ENCODE measurements at places on chromosomes 13 and 19.

DNA sequence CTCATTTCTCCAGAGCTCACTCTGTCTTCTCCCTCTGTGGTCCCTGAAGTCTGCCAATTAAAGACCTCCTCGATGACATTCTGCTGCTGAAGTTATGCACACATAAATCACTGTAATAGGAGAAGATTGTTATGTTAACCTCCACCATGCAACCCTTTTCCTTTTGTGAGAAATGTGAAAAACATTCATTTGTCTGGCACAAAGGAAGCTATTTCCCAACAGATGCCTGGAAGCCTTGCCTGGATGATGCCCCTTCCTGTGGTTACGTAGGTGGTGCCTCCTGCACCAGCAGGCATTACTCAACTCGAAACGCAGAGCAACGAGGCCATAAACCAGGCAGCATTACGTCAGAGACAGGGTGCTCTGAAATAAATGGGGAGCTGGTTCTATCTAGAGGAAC lies 327.4 kb upstream of the ZNF507 start:
- no peak for DNase-seq

- DNase-seq = no peak
Observed at GRCh38 chr13:31261241-31261640, 61.5 kb downstream of the B3GLCT start.

DNA sequence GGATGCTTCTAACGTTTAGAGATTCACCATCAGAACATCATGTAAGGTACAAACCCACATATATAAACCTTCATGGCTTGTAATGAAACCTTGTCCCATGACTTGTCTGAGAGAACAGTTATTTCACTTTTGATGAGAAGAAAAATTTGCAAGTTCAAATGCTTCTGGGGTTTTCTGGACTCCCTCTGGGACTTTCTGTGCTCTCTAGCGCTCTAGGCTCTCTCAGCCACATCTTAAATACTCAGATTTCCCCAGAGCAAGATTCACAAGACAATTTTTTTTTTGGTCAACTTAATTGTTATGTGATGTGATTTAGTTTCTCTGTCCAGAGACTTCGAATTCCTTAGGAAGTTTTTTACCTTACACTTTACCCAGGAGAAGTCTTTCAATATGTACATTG lies 282.8 kb upstream of the EDNRB start:
- DNase-seq = peak; percentile 24

DNA sequence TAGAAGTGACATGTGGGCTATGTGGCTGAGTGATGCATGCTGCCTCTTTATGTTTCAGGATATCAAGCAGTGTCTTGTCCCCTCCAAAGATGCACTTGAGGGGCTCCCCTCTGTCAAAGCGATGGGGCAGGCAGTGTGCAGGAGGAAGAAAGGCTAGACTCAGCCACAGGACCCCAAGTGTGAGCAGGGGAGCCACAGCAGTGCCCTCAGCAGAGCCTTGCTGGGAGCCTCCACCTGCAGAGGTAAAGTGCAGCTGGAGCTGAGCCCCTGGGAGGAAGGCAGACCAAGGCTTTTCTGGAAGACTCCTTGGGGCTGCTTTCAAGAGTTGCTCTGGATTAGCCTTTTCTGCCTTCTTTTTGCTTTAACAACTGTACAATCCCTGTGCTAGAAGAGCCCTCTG lies 247.3 kb downstream of the DLEU7 start:
- DNase-seq = no peak

GRCh38 chr13:76300688-76301087 lies 585.5 kb downstream of the KCTD12 start:
- no peak for DNase-seq

- DNase-seq = no peak
Observed at GRCh38 chr13:101649488-101650126, 197.1 kb downstream of the ITGBL1 start.

GRCh38 chr13:45231305-45231704 lies 30.5 kb upstream of the KCTD4 start:
- DNase-seq = no peak

DNA sequence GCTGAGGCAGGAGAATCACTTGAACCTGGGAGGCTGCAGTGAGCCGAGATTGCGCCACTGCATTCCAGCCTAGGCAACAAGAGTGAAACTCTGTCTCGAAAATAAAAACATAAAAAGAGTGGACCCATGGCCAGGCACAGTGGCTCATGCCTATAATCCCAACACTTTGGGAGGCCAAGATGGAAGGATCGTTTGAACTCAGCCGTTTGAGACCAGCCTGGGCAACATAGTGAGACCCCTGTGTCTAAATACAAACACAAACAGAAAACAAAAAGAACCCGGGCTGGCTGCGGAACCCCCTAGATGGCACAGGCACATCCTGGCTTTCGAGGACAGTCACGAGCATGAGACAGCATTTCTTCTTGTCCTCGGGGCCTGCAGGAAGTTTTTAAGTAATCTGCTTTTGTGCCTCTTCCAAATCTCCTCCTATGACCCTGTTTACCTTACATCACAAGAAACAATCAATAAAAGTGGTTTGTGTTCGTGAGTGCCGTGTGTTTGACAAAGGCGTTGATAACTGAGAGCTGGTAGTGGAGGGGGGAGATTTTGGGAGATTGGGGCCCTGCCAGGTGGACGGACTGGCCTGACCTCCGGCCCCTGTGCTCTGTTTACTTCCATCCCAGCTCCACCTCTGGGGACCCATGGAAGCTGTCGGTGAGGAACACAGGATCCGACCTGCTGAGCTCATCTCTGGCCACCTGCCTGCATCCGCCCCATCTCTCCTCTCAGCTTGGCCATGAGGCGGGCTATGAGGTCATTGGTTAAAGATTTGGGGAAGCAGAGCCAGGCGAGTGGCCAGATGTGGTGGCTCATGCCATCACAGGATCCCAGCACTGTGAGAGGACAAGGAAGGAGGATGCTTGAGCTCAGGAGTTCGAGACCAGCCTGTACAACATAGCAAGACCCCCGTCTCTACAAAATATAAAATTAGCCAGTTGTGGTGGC lies 5.9 kb upstream of the GDF15 start:
- DNase-seq = no peak

DNA sequence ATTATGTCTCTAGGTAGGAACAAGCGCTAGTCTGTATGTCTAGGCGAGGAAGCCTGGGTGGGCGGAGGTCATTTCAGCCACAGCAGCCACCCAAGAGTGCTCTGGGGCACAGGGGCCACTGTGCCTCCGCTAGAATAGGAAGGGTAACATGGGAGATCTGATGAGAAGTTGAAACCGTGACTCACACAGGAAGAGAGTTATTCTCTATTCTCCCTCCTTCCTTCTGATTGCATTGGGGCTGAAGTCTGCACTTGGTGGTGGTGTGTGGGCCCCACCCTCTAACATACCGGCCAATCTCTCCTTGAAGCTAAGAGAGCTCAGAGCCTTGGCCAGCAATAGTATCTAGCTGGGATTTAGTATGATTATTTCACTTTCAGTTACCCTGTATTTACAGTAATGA lies 20.3 kb upstream of the GGACT start:
- DNase-seq = peak; percentile 78

GRCh38 chr19:41175801-41176777 lies 16.9 kb upstream of the CYP2S1 start:
- DNase-seq = no peak

GRCh38 chr19:10593820-10594637 lies 6.9 kb upstream of the AP1M2 start:
- no peak for DNase-seq

GRCh38 chr13:28548468-28548867 lies 53.5 kb upstream of the FLT1 start:
- no peak for DNase-seq

DNA sequence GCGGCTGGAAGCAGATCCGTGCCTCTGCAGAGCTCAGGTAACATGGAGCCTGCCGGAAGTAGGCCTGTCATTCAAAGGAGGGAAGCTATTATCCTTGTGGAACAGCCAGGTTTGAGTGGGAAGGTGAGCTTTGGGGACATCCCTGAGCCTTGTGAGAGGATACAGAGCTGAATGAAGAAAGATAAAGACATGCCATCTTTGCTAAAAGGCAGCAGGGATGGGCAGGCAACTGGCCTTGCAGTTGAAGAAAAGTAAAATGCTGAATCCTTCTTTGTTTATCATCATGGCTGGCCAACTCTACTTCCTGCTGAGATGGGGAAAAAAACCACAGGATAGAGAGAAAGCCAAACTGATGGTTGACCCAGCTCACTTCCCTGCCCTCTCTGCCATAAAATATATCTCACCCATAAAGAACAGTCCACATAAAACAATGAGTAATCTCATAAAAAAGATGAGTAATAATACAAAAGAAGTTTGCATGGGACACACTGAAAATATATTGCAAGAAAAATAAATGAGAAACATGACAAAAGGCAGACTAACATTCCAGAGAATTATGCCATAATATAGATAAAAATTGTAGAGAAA lies 226.3 kb downstream of the DLEU7 start:
- no peak for DNase-seq

- peak; percentile 48 for DNase-seq
Observed at GRCh38 chr13:41311406-41312175, 524 bp downstream of the NAA16 start.

- DNase-seq = peak; percentile 64
Observed at GRCh38 chr13:30421093-30422053, 920 bp upstream of the UBE2L5 start.

DNA sequence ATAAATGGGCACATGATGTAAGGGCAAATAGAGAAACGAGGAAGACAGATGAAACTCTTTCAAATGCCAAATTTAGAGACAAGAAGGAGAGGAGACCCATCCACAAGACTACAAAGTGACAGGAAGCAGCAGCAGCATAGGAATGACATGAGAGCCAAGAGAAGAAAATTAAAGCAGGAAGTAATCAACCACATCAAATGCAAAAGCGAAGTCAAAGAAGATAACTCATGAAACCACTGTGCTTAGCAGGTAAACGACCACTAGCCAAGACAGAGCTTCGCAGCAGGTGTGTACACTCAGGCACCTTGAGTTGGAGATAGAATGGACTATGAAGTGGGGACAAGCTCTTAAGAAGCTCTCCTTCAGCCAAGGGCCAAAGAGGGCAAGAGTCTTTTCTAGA lies 64.1 kb downstream of the KLF12 start:
- peak; percentile 7 for DNase-seq

GRCh38 chr13:95456815-95457214 lies 95.7 kb upstream of the CLDN10 start:
- DNase-seq = no peak

DNA sequence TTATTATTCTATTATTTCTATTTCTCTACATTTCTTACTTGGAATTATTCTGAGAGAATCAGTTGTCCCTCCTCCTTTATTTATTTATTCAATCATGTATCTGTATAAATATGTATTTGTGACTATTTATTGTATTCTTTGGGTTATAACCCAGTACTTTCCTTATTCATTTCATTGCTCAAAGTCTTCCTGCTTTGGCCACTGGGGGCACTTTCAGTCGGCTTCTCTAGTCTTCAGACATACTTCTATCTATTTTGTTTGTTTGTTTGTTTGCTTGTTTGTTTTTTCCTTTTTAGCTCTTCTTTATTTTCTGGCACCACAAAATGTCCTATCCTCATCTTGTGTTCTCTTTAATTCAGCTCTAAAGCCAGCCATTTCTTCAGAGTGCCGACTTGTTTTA lies 260.4 kb downstream of the NALCN start:
- DNase-seq = no peak

DNA sequence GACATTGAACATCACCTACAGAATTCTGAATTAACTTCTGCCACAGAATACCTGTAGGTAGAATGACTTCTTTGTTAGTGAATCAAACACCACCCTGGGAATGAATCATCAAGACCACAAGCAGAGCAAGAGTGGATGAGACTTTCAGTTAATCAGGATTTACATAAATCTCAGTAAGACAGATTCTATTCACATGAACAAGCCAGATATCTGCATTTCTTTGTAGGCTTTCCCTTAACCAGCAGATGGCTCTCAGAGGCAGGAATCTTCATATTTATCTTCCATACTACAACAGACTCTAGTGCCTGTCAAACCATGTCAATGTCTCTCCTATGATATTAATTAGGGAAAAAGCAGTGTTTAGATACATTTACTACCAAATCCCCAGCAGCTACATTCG lies 412.1 kb downstream of the KLF12 start:
- peak; percentile 39 for DNase-seq

GRCh38 chr13:46361276-46361934 lies 25.6 kb downstream of the RUBCNL start:
- no peak for DNase-seq

DNA sequence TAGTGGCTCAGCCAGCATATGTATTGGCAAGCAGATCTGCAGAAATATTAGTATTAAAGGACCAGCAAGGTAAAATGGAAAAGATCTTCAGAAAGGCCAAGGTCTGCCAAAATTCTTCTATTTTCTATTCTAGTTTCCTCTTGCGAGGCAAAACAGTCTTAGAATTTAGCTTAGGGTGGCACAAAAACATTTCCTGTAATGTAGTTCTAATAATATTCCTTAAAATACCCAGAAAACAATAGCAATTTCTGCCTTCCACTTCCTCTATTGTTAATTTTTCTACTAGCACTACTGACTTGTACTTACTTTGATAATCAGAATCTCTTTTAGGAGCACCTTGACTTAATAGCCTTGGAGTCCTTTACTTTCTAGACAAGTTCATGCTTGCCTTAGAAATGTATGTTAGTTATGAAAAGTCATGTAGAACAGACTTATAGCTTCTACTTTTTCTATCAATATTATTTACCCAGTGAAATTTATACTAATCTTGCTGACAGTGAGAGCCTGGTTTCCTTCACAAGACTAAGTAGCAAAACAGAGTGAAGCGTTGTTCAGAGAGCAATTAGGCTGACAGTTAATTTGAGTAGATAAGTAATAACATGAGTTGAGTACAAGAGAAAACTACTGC lies 23.9 kb upstream of the LPAR6 start:
- DNase-seq = no peak

- no peak for DNase-seq
Observed at GRCh38 chr13:95275322-95276036, 25.8 kb downstream of the ABCC4 start.

DNA sequence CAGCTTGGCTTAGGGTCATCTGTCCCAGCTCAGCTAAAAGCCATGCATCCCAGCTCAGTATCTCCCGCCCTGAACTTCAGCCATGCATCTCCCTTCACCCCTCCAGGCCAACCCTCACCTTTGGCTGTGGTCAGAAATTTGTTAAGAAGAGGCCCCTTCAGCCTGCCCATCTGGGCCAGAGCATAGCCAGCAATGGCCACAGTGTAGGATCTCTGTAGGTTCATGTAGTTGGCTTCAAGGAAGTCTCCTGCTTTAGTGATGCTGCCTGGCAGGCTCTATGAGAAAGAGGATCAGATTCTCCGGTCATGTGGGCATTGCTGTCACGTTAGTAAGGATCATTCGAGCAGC lies 16.6 kb upstream of the TNFSF14 start:
- no peak for DNase-seq

DNA sequence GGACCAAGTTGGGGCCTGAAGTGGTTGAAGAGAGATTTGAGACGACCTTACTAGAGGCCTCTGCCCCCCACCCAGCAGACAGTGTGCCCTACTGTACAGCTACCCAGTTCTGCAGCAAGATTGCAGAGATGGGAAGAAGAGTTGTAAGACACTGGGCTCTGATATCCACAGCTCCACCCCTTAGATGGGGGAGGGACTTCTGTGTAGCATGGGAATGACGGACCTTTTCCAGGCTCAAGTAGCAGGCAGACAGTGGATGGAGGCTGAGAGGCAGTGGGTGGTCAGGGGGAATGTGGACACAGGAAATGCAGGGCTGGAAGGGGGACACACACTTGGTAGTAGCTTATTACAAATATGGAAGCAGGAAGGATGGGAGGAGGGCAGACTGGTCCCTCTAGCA lies 13.0 kb downstream of the LRFN3 start:
- no peak for DNase-seq

Measured in GM13977 (cell line).